ENCODE measurements at places on chromosomes 3 and 15. TPM values are rescaled to one million over a fixed set of nuclear protein-coding genes. Genes with fewer than 3 reads are reported as not detected.

DNA sequence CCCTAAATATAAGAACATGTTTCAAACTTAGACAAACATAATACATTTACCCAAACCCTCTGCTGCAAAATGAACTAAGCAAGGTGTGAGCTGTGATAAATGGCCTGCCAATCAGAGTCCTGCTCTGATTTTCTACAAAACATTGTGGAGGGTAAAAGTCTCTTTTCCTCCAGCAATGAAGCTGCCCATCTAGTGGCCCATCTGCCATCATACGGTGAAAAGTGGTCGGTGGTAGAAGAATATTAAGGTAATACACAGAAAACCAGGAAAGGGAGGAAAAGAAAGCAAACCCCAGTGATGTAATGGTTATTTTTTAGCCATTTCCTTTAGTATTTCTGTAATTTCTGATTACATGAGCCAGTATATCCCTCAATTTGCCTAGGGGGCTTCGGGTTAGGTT is 838.1 kb downstream of the TBL1XR1 start:
- no peaks in the 10 kb centered on the region for H3K4me1 ChIP-seq
- no peaks in the 10 kb centered on the region for H3K36me3 ChIP-seq
- H3K27me3 ChIP-seq, result no peaks in the 10 kb centered on the region
- H3K27ac ChIP-seq, result no peak overlapping the region
- H3K4me3 ChIP-seq, result no peak overlapping the region
- no peak for DNase-seq

The AHSG gene
- not detected for total RNA-seq

The SPATA12 gene
- total RNA-seq, result 0.57 TPM

GRCh38 chr3:66488492-66488891 is 12.3 kb downstream of the LRIG1 start:
- H3K27ac ChIP-seq, result no peak overlapping the region
- no peaks in the 10 kb centered on the region for H3K27me3 ChIP-seq
- H3K4me1 ChIP-seq, result no peaks in the 10 kb centered on the region
- no peak overlapping the region for H3K4me3 ChIP-seq

The EPHA3 gene
- not detected for total RNA-seq

The TUSC7 gene
- not detected for total RNA-seq

DNA sequence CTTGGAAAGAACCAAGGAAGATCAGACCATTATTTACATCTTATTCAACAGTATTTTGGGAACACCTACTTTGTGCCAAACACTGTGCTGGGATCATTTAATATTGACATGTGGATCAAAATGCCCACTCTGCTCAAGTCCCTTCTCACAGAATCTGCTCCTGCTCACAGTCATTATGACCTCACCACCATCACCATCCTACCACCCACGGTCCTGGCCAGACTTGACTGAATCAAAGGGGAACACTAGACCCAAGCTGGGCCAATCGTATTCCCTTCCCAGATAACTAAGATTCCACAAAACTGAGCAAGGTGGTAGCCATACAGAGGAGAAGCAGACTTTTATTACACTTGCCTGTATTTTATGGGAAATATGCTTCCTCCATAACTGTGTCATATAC is 3.4 kb upstream of the CEP152 start:
- no peak overlapping the region for H3K27ac ChIP-seq
- H3K4me1 ChIP-seq, result peaks cover 6% of the 10 kb centered on the region
- H3K27me3 ChIP-seq, result no peaks in the 10 kb centered on the region
- DNase-seq, result no peak
- no peak overlapping the region for H3K4me3 ChIP-seq

The MCF2L2 gene
- total RNA-seq, result 2.3 TPM

DNA sequence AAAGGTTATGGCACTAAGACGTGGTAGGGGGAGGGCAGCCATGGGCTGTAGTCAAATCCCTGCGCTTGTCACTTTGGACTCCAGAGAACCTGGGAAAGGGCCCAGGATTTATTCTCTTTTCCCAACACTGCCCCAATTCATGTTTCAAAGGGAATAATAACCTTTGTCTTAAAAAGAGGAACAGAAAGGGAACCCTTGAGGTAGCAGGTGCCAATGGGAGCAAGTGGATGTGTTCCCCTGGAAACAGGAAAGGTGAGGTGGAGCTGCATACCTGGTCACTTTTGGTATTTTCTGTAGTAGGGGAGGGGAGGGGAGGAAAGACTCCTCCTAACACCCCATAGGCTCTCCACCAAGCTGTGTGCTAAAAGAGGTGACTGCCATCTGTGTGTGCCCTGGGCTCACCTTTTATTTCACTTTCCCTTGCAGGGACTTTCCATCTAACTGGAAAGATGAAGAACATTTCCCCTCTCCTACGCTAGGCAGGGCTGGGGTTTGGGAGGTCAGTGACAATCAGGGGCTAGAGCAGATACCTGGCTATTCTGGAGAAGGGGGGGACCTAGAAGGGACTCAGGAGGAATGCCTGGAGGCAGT is 6.1 kb upstream of the CHST14 start:
- H3K36me3 ChIP-seq, result no peaks in the 10 kb centered on the region
- H3K4me1 ChIP-seq, result no peaks in the 10 kb centered on the region
- DNase-seq, result no peak
- no peaks in the 10 kb centered on the region for H3K27me3 ChIP-seq

- H3K4me3 ChIP-seq, result no peak overlapping the region
- DNase-seq, result peak; percentile 82
- 0 out of 2 replicates have a peak, but pooled peaks cover 3% of the 10 kb centered on the region for H3K36me3 ChIP-seq
- no peaks in the 10 kb centered on the region for H3K27me3 ChIP-seq
- peak overlapping the region; percentile 55 for H3K27ac ChIP-seq
- H3K4me1 ChIP-seq, result peaks cover 33% of the 10 kb centered on the region
Observed at GRCh38 chr3:99895703-99896441, 78.2 kb downstream of the CMSS1 start.

The SATB1 gene
- total RNA-seq, result 28.7 TPM

GRCh38 chr3:122097141-122097540 is 42.0 kb downstream of the CD86 start:
- no peak overlapping the region for H3K27ac ChIP-seq
- no peaks in the 10 kb centered on the region for H3K36me3 ChIP-seq
- H3K27me3 ChIP-seq, result no peaks in the 10 kb centered on the region
- H3K4me3 ChIP-seq, result no peak overlapping the region

- DNase-seq, result peak; percentile 78
- H3K27ac ChIP-seq, result peak overlapping the region; percentile 91
- H3K4me1 ChIP-seq, result peaks cover 60% of the 10 kb centered on the region
- peak overlapping the region; percentile 38 for H3K4me3 ChIP-seq
- H3K27me3 ChIP-seq, result no peaks in the 10 kb centered on the region
- no peaks in the 10 kb centered on the region for H3K36me3 ChIP-seq
Observed at GRCh38 chr3:57068437-57069089, 8.1 kb downstream of the SPATA12 start.

DNA sequence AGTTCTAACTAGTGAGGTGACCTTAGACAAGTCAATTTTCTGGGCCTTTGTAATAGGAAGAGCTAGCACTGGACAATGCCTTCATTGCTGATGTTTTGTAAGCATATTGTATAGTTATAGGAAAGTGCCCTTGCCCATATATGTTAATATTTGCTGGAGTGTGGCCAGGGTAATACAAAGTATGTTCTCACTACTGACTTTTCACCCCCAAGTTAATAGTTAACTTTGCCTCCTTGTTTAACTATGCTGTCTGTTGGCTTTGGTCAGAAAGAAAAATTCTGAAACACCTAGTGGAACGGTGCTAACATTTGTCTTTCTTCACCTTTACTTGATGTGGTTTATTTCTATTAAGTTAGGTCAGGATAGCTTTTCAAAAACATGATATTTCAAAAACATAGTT is 287.4 kb upstream of the CTNNB1 start:
- H3K4me3 ChIP-seq, result no peak overlapping the region
- H3K27me3 ChIP-seq, result no peaks in the 10 kb centered on the region
- H3K36me3 ChIP-seq, result no peaks in the 10 kb centered on the region
- no peaks in the 10 kb centered on the region for H3K4me1 ChIP-seq

DNA sequence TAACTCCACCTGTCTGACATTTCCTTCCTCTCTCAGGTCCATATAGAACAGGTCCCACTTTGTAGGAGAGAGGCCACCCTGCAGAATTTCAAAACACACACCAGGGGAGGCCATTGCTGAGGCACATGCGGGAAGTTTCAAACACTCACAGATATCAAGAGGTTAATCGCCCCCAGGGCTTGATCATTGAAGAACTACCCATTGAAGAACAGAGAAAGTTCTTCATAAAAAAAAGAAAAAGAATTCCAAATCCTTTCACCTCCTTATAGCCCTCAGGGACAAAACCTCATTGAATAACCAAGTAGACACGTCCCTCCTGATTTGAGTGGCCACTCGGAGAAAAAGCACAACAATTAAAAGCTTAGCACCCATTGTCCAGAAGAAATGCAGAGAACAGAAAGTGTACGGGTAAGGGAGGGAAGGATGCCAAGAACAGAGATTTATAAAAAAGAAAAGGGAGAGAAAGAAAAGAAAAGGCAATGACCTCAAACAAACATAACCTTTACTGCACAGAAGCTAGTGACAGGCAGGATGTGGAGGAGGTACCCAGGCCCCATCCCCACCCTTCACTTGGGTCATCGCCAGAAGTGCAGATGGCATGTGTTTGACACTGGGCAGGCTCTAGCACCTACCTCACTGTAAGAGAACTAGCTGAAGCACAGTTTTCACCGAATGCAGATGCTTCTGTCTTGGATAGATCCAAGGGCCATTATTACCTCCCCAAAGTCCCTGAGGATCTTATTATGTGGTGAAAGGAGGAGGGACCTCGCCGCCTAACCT is 112.3 kb upstream of the HES1 start:
- no peak overlapping the region for H3K4me3 ChIP-seq
- no peaks in the 10 kb centered on the region for H3K27me3 ChIP-seq
- H3K36me3 ChIP-seq, result no peaks in the 10 kb centered on the region
- no peak overlapping the region for H3K27ac ChIP-seq
- no peak for DNase-seq

The REC114 gene
- total RNA-seq, result not detected

The MAP1A gene
- total RNA-seq, result 2.1 TPM

DNA sequence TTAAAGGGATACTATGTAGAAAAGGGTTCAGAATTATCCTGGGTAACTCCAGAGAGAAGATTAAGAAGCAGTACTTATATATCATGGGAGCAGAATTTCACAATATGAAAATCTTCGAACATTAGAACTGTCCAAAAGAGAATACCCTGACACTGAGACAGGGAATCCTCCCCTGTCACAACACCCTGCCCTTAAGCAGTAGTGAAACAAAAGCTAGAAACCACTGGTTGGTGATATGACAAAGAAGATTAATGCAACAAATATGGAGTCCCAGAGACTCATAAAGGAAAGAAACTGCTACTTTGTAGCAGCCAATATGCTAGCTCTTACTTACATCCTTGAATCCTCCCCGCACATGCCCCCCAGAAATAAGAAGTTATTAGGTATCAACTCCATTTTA is 18.5 kb downstream of the MIX23 start:
- no peaks in the 10 kb centered on the region for H3K27me3 ChIP-seq
- peaks cover 31% of the 10 kb centered on the region for H3K4me1 ChIP-seq
- H3K36me3 ChIP-seq, result peaks cover 40% of the 10 kb centered on the region

GRCh38 chr3:116285781-116286421 is 159.4 kb downstream of the LSAMP start:
- H3K4me1 ChIP-seq, result no peaks in the 10 kb centered on the region
- no peaks in the 10 kb centered on the region for H3K27me3 ChIP-seq
- no peaks in the 10 kb centered on the region for H3K36me3 ChIP-seq
- no peak overlapping the region for H3K4me3 ChIP-seq
- no peak for DNase-seq
- no peak overlapping the region for H3K27ac ChIP-seq

- H3K4me3 ChIP-seq, result no peak overlapping the region
- H3K4me1 ChIP-seq, result no peaks in the 10 kb centered on the region
- no peak overlapping the region for H3K27ac ChIP-seq
Observed at GRCh38 chr3:62843508-62843907, 31.7 kb downstream of the CADPS start.

- H3K27me3 ChIP-seq, result no peaks in the 10 kb centered on the region
- H3K4me3 ChIP-seq, result peak overlapping the region; percentile 73
- peaks cover 15% of the 10 kb centered on the region for H3K4me1 ChIP-seq
- DNase-seq, result peak; percentile 64
Observed at GRCh38 chr15:72117486-72118016, 399 bp downstream of the MYO9A start.

GRCh38 chr3:8197384-8197783 is 304.2 kb upstream of the LMCD1 start:
- H3K4me3 ChIP-seq, result no peak overlapping the region
- no peaks in the 10 kb centered on the region for H3K4me1 ChIP-seq
- no peak overlapping the region for H3K27ac ChIP-seq
- no peaks in the 10 kb centered on the region for H3K36me3 ChIP-seq
- no peaks in the 10 kb centered on the region for H3K27me3 ChIP-seq

- no peaks in the 10 kb centered on the region for H3K4me1 ChIP-seq
- no peaks in the 10 kb centered on the region for H3K27me3 ChIP-seq
- no peak overlapping the region for H3K27ac ChIP-seq
Observed at GRCh38 chr3:41222501-41222900, 23.2 kb downstream of the CTNNB1 start.

GRCh38 chr15:100060276-100060926 is 281.4 kb downstream of the ADAMTS17 start:
- no peak overlapping the region for H3K27ac ChIP-seq
- H3K36me3 ChIP-seq, result no peaks in the 10 kb centered on the region
- no peak for DNase-seq
- H3K4me3 ChIP-seq, result no peak overlapping the region

- H3K4me1 ChIP-seq, result no peaks in the 10 kb centered on the region
- H3K36me3 ChIP-seq, result no peaks in the 10 kb centered on the region
- H3K4me3 ChIP-seq, result no peak overlapping the region
- no peak overlapping the region for H3K27ac ChIP-seq
- DNase-seq, result no peak
- no peaks in the 10 kb centered on the region for H3K27me3 ChIP-seq
Observed at GRCh38 chr3:141346007-141346406, 22.3 kb upstream of the ZBTB38 start.

DNA sequence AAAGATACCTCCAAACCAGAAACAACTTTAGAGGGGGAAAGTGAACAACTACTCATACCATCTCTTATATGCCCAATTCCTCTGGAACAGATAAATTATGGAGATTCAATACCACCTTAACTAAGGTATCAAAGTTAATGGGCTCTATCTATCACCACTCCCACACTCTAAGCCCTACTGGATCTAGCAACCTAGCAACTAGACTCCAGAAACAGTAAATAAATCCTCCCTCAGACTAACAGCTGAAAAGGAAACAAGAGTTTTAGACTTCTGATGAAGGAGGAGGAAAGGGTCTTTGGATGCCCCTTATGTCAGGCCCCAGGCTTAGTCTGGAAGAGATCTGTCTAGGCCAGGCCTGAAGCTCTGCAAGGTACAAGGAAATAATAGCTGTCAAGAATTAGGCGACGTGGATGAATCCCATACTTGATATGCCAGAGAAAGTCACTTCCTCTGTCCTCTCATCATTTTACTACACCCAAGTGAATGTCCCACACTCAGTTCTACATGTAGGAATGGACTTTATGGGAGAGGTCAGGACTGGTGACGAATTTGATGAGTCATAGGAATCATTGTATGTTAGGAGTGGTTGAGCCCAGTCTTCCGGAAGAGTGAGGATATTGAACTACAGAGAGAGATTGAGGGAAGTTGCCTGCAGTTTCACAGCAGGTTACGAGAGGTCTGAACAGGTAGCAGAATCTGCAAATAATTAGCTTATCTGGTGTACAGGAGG is 113.8 kb downstream of the AKAP13 start:
- DNase-seq, result peak; percentile 40
- H3K4me1 ChIP-seq, result peaks cover 30% of the 10 kb centered on the region
- H3K36me3 ChIP-seq, result no peaks in the 10 kb centered on the region
- no peaks in the 10 kb centered on the region for H3K27me3 ChIP-seq
- H3K4me3 ChIP-seq, result no peak overlapping the region
- H3K27ac ChIP-seq, result peak overlapping the region; percentile 84

Data from PC-9 (cell line).